ENCODE measurements at places on chromosomes 13 and 19. TPM values are rescaled to one million over a fixed set of nuclear protein-coding genes. Genes with fewer than 3 reads are reported as not detected.

DNA sequence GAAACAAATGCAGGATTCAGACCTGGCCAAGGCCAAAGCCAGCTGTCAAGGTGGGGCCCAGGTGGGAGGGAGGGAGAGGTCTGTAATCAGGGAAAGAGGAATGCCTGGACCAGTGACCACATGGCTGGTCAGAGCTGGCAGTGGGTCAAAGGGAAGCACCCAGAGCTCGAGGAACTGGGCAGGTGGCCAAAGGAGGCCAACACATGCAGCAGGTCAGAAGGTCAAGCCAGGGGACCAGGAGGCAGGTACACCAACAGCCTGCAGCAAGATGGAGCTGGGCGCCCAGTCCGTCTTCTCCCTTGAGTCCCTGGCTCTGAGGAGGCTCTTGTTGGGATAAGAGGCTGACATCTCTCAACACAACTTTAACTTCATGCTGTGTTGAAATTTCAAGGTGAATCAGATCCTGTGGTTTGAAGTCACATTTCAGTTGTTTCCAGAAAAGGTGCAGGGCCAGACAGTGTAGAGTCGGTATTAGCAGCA, 17.1 kb downstream of the GPATCH1 start:
- DNase-seq, result peak; percentile 29

GRCh38 chr19:35566738-35567137, 3.3 kb upstream of the ATP4A start:
- no peak for DNase-seq

DNA sequence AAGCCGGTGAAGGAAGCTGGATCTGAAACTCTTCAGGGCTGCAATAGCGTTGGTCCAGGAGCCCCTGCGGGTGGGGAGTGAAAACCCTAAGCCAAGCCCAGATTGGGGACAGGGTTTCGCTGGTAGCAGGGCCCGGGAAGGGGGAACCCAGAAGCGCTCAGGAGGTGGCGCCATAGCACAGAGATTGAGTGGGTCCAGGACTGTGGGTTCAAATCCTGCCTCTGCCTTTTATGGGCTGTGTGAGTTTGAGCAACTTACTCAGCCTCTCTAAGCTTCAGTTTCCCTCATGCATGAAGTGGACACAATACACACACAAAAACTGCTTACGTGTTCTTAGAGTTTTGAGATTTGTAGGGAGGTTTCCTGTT, 8.3 kb upstream of the SYCN start:
- peak; percentile 34 for DNase-seq

Gene ZNF625
- total RNA-seq, result not detected

Gene HIF3A
- total RNA-seq, result not detected

Gene CACNG6
- not detected for total RNA-seq
